ENCODE measurements at places on chromosomes 5 and 9.

DNA sequence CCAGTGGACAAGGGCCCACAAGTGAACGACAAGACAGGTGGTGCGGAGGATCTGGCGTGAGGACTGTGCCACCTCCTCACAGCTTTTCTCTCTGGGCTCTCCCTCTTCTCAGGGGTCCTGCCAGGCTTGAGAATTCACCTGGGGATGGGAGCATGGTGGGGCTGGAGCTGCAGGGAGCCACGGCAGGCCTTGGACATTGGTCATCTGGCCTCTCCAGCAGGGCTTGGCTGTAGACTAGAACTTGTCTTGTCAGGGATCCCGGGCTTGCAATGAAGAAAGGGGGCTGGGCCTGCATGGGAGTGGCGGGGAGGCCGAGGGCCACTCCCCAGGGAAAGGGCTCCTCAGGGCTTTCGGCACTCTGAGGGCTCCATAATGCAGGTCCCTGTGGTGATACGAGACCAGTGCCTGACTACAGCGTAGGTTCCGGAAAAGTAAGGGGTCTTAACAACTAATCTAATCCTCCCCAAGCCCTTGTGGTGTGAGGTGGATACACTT is 126.7 kb downstream of the MACROH2A1 start:
- DNase-seq = no peak

- DNase-seq = peak; percentile 6
Measured at GRCh38 chr5:108148715-108149139, 233.2 kb downstream of the FBXL17 start.

GRCh38 chr9:136667940-136668760 is 5.4 kb downstream of the EGFL7 start:
- no peak for DNase-seq

- no peak for DNase-seq
Measured at GRCh38 chr9:70801181-70801829, 320.1 kb downstream of the TRPM3 start.

- DNase-seq = no peak
Measured at GRCh38 chr9:5408596-5408995, 29.1 kb downstream of the PLGRKT start.

DNA sequence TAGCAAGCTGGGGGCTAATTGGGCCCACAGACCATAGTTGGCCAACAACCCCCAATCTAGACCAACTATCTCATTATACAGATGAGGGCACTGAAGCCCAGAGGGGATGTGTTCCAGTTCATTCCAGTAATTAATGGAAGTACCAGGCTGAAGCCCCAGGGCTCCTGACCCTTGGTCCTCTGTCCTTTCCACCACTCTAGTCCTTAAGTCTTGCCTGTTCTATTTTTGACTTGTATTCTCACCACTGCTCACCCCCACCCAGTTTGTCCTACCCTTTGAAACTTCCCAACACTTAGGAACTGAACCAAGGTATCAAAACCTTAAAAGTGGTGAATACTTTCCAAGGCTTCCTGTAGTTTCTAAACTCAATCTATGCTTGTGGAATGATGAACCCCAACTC is 407.4 kb downstream of the ENC1 start:
- DNase-seq = no peak

DNA sequence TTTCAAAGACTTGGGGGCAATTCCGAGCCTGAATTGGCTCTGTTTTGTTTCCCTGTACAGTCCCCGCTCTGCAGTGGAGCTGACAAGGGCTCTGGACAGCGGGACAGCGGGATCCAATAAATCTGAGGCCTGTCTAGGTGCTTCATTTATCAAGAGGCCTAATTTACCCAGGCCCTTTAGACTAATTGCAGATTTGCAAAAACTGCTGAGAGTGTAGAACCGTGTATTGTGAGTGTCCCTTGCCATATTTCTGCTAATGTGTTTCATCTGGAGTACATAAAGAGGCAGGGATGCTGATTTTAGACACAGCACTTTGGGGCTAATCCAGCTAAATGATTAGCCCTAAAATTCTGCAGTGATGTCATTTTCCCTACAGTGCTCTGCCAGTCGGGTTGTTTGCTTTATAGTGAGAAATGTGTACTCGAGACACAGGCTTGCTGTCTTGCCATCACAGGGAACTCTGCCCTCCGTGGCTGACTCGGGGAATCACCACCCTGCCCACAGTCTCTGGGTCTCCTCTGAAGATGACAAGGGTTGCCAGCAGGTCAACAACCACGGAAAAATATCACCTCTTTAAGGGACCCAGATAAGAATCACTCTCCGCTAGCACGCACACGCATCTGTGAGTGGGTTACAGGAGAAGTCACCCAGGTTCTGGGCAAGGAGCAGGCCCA is 592.0 kb downstream of the BNC2 start:
- DNase-seq = no peak

GRCh38 chr5:1304033-1304432 is 9.2 kb upstream of the TERT start:
- no peak for DNase-seq

DNA sequence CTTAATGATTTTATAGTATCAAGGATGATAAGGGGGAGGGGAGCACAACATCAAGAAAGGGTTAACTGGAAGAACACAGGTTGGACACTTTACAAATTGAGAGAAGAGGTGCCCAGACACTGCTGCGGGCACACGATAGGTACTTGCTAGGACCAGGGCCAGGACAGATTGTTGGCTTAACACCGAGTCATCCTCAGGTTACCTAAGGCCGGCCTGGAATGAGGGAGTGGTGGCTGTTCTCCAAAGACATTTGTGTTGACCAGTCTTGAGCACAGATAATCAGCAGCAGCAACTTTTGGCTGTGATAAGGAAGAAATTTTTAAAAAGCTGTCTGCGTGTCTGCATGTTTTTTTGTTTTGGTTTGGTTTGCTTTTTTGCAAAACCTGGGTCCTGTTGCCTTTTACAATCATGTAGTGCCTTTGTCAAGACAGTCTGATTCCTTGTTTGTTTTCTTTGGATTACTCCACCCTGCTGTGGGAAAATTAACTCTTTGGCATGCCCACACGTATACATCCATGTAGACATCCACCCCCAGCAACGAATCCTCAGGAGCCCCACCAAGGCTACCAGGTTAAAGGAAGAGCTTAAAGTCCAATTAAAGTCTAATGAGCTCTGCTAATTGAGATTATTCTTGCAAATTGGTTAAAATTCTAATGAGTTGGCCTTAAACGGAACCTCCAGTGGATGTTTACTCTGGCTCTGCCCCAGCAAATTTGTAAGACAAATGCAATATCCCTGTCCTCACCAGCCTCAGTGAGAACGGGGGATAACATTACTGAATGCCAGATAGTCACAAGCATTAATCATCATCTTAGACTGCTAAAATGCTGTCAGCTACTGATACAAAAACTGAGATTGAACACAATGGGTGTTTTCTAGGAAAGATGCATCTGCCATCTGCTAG is 382.3 kb downstream of the ACTL7B start:
- DNase-seq = no peak

GRCh38 chr5:122101636-122102285 is 23.7 kb upstream of the LOX start:
- peak; percentile 13 for DNase-seq

- DNase-seq = no peak
Measured at GRCh38 chr9:136723362-136723976, 11.1 kb downstream of the DIPK1B start.

GRCh38 chr5:127595484-127596368 is 53.2 kb upstream of the CTXN3 start:
- no peak for DNase-seq

- no peak for DNase-seq
Measured at GRCh38 chr5:179427032-179427675, 81.9 kb upstream of the ADAMTS2 start.
